T47D (cell line): ENCODE measurements at places on chromosomes 1 and 21.

GRCh38 chr1:111441573-111442192 is 7.4 kb downstream of the WDR77 start:
- DNase-seq: no peak

- DNase-seq: no peak
These were observed 1.3 kb downstream of the SH2D2A start for GRCh38 chr1:156815307-156815826.

DNA sequence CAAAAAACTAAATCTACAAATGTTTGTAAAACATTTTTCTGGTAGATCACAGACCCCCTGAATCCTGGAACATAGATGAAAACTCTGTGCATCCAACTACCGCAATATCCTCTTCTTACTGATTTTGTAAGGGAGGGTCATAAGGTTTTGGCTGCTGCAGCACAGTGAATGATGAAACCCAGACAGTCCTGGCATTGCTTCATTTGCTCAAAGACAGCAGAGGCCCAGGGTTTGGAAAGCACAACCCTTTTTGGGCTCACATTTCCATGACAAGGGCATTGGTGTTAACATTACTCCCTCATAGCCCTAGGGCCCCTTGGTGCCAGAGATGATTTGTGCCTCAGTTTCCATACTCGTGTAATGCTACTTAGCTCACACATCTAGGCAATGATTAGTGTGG is 51.2 kb downstream of the PLXNA2 start:
- no peak for DNase-seq

GRCh38 chr1:66521721-66522365 is 12.1 kb upstream of the SGIP1 start:
- DNase-seq: no peak

GRCh38 chr1:13889495-13889894 is 189.5 kb downstream of the PRDM2 start:
- no peak for DNase-seq

DNA sequence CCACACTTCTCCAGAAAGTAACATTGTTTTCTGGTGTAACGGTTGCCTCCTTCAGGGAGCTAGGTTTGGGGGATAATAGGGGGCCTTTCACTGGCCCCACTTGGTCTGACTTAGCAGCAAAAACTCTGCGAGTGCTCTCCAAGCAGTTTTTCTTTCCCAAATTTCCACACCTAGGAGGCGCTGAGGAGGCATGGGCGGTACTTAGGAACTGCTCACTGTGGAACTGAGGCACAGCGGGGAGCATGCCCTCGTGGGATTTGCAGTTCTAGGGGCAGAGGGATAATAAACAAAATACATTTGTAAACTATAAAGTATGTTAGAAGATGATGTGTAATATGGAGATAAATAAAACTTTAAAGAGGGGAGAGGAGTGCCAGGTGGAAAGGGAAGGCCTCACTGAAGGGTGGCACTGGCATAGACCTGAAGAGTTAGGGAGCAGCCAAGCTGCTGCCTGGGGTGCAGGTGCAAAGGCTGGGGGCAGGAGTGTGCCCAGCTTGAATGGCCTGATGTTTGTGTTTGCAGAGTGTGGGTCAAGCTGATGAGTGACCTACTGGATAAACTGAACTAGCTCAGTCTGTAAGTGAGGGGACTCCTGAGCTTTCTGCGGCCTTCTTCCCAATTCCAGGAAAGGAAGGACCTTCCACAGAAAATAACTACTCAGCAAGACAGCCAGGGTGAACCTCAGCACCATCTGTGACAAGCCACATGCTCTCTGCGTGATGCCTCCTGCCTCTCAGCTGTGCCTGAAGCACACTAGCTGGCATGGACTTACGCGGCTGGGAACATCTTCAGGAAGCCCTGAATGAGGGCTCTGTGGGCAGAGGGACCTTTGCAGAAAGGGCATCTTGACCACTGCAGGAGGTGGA is 1.9 kb downstream of the EPHX1 start:
- no peak for DNase-seq

- DNase-seq: no peak
These were observed 10.3 kb upstream of the C1orf198 start for GRCh38 chr1:230878591-230878990.

GRCh38 chr21:35236090-35236489 is 187.0 kb upstream of the RUNX1 start:
- DNase-seq: no peak

GRCh38 chr1:154151311-154151710 is 3.6 kb downstream of the NUP210L start:
- DNase-seq: no peak

GRCh38 chr1:200834383-200834782 is 38.4 kb upstream of the GPR25 start:
- no peak for DNase-seq

DNA sequence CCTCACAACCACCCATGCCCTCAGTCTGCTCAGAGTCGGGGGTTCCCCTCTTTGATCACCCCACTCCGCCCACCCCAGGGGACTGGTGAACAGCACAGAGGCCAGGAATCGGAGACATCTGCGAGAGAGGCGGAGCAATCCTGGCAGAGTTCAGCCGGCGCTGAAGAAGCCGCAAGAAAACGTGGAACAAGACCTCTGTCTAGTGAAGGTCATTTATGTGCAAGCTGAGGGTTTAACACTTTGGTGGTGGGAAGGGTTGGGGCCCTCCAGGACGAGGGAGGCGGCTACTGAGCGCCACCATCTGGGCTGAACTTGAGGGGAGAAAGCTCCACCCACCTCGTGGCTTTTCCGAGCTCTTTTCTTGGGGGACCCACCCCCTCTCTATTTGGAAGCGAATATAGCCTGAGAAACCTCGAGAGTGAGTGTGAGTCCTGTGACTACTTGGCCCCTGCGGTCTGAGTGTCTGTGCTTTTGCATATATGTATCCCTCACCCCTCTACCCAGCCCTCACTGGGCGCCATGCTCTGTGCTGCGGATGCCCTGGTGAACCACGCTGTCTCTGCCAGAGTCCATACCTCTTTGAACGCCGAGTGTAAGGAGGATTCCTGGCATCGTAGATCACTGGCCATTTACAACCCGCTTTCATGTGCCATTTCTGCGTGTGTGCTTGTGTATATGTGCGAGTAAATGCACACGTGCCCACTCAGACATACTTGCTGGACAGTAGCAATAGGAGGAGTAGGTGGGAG is 1.2 kb upstream of the EPHA10 start:
- no peak for DNase-seq

DNA sequence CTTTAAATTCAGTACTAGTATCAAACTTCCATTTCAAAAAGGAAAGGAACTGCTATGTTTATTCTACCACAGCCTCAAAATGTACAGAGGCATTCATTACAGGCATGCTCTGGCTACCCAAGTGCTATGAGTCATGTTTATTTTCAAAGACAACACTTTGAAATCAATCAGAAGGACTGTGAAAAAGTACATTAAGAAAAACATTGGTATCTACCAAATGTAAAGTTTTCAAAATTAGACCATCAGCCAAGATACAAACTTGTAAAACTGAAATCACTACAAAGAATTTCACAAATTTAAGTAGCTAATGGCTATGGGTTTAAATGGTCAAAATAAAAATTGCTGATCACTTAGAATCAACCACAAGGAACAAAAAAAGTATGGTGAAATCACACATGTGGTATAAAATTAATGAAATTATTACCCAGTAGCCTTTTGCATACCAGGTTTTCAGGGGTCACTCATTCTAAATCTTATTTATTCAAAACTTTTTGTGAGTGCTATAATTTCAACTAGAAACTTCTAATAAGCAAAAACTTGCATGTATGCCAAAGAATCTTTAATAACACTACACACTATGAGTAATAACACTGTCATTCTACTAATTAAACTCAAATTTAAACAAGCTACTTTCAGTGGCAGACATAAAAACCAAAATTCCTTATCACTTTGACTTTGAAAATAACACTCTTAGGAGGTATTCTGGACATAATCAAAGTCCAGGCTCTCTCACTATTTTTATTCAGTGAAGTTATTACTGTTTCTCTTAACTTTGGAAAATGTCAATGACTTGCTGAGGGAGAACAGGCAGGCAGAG is 49.2 kb downstream of the ENAH start:
- DNase-seq: no peak
